Caco-2 (cell line): ENCODE measurements at places on chromosomes 3 and 15. TPM values are rescaled to one million over a fixed set of nuclear protein-coding genes. Genes with fewer than 3 reads are reported as not detected.

- no peak overlapping the region for H3K4me3 ChIP-seq
- no peak overlapping the region for H3K27ac ChIP-seq
- no peaks in the 10 kb centered on the region for H3K4me1 ChIP-seq
- no peaks in the 10 kb centered on the region for H3K27me3 ChIP-seq
- DNase-seq: no peak
These were observed 210.8 kb upstream of the LINGO1 start for GRCh38 chr15:77843546-77843945.

- H3K27ac ChIP-seq: no peak overlapping the region
- H3K36me3 ChIP-seq: no peaks in the 10 kb centered on the region
- DNase-seq: no peak
- no peak overlapping the region for H3K4me3 ChIP-seq
These were observed 31.9 kb downstream of the CRTC3 start for GRCh38 chr15:90561344-90562244.

DNA sequence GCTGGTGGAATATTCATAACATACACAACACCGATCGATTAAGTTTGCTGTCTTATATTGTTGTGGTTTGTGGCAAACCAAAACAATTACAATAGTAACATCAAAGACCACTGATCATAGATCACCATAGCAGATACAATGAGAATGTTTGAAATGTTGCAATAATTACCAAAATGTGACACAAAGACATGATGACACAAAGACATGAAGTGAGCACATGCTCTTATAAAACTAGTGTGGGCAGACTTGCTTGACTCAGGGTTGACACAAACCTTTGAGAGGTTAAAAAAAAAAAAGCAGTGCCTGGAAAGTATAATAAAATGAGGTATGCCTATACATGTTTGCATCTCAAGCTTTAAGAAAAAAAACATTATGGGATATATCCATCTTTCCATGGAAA, 130.3 kb downstream of the NR1I2 start:
- no peaks in the 10 kb centered on the region; the same call in 1 of the 2 replicates for H3K36me3 ChIP-seq
- no peak overlapping the region for H3K27ac ChIP-seq
- H3K27me3 ChIP-seq: no peaks in the 10 kb centered on the region
- no peaks in the 10 kb centered on the region for H3K4me1 ChIP-seq
- no peak for DNase-seq
- no peak overlapping the region for H3K4me3 ChIP-seq

HDDC3 gene
- 20.0 and 21.6 TPM in 2 replicates for total RNA-seq

DET1 gene
- 2.0 and 3.7 TPM in 2 replicates for total RNA-seq

- H3K4me3 ChIP-seq: no peak overlapping the region
- H3K4me1 ChIP-seq: peaks cover 21% of the 10 kb centered on the region
- H3K27me3 ChIP-seq: no peaks in the 10 kb centered on the region
These were observed 149.8 kb upstream of the ABI3BP start for GRCh38 chr3:101143012-101143411.

GRCh38 chr3:20935791-20936190, 749.8 kb upstream of the SGO1 start:
- H3K4me1 ChIP-seq: no peaks in the 10 kb centered on the region
- H3K4me3 ChIP-seq: no peak overlapping the region
- no peaks in the 10 kb centered on the region for H3K27me3 ChIP-seq
- no peaks in the 10 kb centered on the region for H3K36me3 ChIP-seq
- DNase-seq: no peak

ADAMTS17 gene
- 1.5 and 2.0 TPM in 2 replicates for total RNA-seq

TMC3 gene
- total RNA-seq: not detected in 2 replicates
